ENCODE measurements at places on chromosomes 6 and 20.

DNA sequence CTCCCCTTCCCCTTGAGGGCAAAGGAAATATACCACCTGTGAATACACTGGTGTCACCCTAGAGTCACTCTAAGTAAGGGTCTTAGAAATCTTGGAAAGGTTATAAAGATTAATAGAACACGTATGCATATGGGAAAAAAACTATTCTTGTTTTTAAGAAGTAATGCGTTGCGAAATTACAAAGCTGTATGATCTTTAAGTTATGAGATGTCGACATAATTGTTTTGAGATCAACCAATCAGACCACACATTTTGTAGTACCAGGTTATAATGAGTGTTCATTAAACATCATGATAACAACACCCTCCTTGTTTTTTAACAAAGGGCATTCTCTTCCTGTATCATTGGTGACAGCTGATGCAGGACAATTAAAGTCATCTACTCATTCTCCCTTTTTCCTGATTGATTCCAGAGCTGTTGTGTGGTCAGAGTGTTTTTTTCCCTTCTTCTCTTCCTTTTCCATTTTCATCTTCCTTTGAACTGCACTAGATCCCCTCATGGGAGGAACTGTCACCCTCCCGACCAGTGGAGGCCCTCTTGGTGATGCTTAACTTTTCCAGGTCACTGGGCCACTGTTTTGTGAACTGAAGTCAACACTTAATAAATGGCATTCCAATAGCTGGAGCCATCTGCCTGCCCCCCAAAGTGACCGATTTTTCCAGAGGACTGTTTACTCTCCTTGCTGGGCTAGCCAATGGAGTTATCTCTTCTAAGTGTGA is 37.0 kb downstream of the PRDM1 start:
- DNase-seq: no peak

DNA sequence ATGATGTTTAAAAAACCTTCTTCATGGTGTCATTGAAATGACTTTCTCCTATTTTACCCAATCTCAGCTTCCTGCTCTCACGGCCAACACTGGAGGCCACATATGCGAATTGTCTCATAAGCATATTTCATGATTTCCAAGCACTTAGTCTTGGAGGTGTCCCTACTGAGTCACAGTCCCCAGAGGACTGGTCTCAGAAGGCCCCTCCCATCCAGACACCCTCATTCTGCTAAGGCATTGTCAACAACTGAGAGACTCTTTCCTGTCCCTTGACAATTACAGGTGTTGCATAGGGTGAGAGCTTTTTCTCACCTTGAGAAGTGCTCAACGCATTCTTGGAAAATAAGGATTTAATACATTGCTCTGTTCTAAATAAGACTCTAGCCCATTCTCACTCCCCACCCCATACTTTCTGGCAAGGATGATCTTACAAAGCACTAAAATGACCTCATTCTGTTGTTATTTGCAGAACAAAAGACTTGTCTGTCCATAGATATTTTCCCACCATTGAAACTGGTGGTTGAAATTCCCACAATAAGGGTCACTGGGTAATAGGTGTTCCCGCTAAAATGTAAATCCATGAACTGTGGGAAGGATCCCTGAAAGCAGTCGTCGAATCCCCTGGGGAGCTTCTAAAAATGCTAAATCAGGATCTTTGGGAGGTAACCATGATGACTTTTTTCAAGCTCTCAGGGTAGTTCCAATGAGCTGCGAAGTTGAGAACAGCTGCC is 32.3 kb upstream of the SLC22A23 start:
- no peak for DNase-seq

DNA sequence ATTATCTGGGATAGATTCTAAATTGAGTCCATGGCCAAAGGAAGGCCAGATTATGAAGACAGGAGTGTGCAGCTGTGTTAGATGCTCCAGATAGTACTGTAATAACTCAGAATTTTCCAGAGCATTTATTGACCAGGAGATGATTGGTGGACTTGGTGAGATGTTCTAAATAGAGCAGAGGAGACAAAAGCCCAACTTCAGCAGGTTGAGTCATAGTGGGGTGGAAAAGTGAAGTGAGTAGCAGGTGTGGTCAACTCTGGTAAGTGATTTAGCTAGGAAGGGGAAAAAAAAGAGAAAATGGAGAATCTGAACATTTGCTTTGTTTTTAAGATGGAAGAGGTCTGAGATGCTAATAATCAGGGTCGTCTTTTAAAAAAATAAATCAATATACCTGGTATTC is 227.4 kb downstream of the TMEM200A start:
- no peak for DNase-seq

- DNase-seq: no peak
These were observed at the start of gene OR2B2 for GRCh38 chr6:27911956-27912446. OR2B2 (minus strand) TSS chr6:27912396; CDS start chr6:27912319, 77 bp downstream.

- DNase-seq: no peak
These were observed 81.5 kb downstream of the RREB1 start for GRCh38 chr6:7189101-7189758.

GRCh38 chr6:156109713-156110112 is 654.1 kb upstream of the NOX3 start:
- no peak for DNase-seq

- DNase-seq: no peak
These were observed 10.8 kb upstream of the ANKRD60 start for GRCh38 chr20:58239216-58239615.

DNA sequence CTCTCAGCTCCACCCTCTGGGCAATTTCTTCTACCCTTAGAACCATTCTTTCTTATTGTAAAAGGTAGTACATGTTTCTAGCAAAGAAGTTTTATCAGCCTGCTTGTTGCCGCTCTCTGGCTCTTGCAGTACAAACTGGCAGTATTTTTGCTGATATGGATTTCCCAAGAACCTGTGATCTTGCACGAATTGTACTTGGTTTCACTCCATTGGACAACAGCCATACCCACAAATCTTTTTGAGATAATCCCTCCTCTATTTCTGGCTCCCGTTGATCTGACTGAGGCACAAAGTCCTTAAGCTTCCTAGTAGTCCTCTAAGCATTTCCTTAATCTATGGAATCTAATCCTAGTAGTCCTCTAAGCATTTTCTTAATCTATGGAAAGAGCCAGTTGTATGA is 487.0 kb upstream of the PTCHD4 start:
- no peak for DNase-seq

DNA sequence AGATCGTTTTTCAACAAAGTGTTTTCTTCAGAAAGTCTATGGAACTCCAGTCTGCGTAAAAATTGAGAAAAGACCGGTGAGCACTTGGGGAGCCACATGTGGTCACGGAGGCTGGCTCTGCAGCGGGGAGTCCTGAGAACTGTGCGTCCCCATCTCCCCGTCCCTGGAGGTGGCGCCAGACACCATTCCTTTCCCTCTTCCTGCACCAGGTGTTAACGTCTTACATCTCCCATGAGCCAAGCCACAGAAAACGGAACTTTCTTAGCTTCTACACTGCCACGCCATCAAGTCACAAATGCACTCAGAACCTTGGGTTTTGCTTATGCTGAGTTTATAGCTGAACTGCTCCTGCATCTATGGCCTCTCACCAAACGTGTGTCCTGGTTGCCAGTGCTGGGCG is 62.6 kb downstream of the GINS1 start:
- DNase-seq: no peak

GRCh38 chr6:93523365-93523764 is 104.0 kb upstream of the EPHA7 start:
- DNase-seq: no peak

GRCh38 chr6:1609041-1609647 is 571 bp upstream of the FOXC1 start:
- no peak for DNase-seq

DNA sequence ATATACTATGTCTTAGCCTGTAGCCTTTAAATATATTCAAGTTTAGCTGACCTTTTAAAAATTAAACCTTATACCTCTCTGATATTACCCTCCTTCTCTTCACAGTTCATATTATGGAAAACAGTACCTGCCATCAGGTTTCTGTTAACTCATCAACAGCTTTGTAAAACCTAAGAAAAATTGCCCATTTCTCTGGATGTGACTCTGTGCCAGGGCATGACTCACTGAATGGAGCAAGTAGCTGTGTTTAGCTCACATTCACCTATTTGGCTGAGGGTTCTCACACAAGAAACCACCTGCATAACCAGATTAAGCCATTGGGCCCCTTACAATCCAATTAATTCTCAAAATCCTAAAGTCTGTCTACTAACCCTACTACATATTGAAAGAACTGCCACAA is 678.8 kb upstream of the MARCKS start:
- DNase-seq: no peak

GRCh38 chr20:16641511-16642023 is 68.3 kb upstream of the KIF16B start:
- no peak for DNase-seq

DNA sequence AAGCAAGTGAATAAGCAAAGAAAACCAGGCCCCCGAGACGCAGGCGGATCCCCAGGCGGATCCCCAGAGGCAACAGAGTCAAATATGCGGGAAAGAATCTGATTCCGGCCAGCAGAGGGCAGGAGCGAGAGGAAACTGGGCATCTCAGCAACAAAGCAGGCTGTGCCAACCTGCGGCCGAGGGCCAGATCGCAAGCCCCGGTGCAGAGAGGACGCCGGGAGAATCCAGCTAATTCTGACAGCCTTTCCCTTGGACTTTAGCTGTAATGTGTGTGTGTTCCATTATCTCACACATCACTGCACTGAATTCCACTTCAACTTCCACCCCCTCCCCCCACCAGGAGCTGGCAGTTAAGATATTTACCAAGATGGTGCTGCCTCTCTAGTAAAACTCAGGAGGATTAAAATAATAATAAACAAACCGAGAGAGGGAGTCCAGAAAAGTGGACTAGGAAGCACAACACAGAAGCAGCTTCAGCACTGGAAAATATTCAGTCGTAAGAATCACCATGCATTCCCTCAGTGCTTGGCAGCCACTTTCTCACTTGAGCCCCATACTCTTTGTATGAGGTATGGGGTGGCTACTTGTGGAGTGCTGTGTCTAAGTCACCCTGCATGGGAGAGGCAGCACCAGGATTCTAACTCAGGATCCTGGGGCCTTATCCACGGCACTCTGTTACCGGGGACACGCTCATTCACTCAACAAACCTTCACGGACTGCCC is 66.2 kb upstream of the SNX9 start:
- DNase-seq: peak; percentile 84

- DNase-seq: no peak
These were observed 6.3 kb upstream of the ARFGEF3 start for GRCh38 chr6:138155443-138155842.

DNA sequence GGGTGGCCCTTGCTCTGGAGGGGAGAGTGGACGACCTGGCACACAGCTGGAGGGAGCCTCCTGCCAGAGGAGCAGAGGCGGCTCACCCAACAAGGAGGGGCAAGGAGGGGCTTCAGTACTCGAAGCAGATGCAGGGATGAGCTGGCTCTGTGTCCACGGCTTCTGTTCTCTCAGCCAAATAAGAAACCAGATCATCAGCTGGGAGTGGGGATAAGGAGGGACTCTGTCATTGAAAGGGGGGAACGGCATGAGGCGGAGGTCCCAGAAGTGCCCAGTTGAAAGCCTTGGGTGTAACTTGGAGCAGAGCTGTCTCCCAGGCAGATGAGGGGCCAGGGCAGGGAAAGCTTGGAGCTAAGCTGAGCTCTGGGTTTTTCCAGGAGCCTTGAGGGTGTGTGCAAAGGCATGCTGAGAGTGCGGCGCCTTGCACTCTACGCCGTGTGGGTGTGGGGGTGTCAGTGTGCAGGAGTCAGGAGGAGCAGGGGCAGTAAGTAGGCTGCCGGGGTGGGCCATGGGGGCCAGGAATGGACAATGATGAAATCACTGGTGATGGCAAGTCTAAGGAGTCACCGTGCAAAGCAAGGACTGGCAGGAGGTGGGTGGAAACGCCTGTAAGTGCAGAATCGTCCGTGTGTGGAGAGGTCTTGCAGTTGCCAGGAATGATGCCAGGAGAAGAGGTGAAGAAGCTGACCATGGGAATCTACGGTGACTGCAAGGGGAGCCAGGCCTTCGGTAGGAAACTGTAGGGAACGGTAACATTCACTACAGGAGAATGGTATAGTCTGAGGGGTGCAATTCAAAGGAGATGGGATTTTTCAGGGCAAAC is 85.4 kb upstream of the FOXQ1 start:
- no peak for DNase-seq

GRCh38 chr6:48184648-48185047 is 73.7 kb upstream of the PTCHD4 start:
- DNase-seq: no peak

GRCh38 chr6:139655783-139656705 is 281.6 kb upstream of the CITED2 start:
- no peak for DNase-seq

- no peak for DNase-seq
These were observed 3.6 kb upstream of the TAAR8 start for GRCh38 chr6:132548746-132549463.

DNA sequence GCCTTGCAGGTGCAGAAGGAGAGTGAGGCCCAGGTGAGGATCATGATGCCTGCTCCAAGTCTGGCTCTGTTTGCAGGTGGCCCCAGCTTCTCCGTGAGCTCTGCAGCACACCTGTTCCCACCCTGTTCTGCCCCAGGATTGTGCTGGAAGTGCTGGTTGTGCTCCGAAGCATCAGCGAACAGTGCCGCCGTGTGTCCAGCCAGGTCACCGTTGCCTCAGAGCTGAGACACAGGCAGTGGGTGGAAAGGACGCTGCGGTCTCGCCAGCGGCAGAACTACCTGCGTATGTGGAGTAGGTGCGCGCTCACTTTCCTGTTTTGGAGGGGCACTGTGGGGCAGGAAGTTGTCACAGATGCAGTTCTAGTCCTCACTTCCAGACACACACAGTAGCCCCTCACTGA is 25.0 kb downstream of the ERMARD start:
- no peak for DNase-seq

DNA sequence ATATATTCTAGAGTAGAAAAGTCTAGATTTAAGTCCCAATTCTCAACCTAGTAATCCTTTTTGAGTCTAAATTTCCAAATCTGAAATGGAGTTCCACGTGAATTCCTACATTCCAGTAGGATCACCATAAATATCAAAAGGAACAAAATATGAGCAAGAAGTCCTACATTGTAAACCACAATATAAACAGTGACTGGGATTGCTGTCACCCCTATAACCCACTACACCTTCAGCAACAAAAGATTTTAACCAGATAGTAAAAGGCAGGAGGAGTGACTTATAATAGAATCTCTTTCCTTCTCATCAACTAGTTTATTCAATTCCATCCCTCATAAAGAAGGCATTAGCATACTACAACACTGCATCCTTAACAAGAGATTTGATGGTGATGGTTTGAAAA is 210.6 kb downstream of the KIF16B start:
- no peak for DNase-seq

- DNase-seq: no peak
These were observed 341.5 kb downstream of the TFAP2A start for GRCh38 chr6:10073341-10073740.

DNA sequence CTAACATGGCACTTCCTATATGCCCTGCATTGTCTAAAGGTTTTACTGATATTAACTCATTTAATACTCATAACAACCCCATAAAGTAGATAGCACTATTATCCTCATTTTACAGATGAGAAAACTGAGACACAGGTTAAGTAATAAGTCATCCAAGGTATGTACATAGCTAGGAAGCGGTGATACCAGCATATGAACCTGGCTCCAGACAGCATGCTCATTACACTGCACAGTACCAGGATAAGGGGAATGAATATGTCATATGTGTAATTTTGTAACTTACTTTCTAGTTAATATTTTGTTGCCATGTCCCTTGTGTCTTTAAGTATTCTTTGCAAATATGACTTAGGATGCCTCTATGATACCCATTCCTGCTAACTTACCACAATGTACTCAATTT is 53.2 kb upstream of the PBOV1 start:
- no peak for DNase-seq

GRCh38 chr6:141653590-141653989 is 479.1 kb upstream of the GJE1 start:
- DNase-seq: peak; percentile 6
